ENCODE measurements at places on chromosomes 2 and 18. TPM values are rescaled to one million over a fixed set of nuclear protein-coding genes. Genes with fewer than 3 reads are reported as not detected.

The SNORC gene
- 16.5 TPM for polyA plus RNA-seq

The CNTNAP5 gene
- polyA plus RNA-seq = not detected

The TBC1D8 gene
- polyA plus RNA-seq = 43.0 TPM

The CYP27C1 gene
- polyA plus RNA-seq = 0.24 TPM

The BUB1 gene
- polyA plus RNA-seq = 20.2 TPM

The GRHL1 gene
- polyA plus RNA-seq = 2.3 TPM

The SETBP1 gene
- 5.8 TPM for polyA plus RNA-seq

The AUP1 gene
- 136 TPM for polyA plus RNA-seq

The AKAIN1 gene
- not detected for polyA plus RNA-seq

The UGT1A1 gene
- 0.38 TPM for polyA plus RNA-seq

The GALNT5 gene
- 3.8 TPM for polyA plus RNA-seq

The IL1RN gene
- 0.44 TPM for polyA plus RNA-seq

The RIT2 gene
- polyA plus RNA-seq = not detected

The MAP4K3 gene
- polyA plus RNA-seq = 9.5 TPM

The LANCL1 gene
- 21.4 TPM for polyA plus RNA-seq

The FBXO36 gene
- 1.9 TPM for polyA plus RNA-seq

The PARD6G gene
- 4.3 TPM for polyA plus RNA-seq

The LTBP1 gene
- 9.7 TPM for polyA plus RNA-seq

Measured in small intestine (tissue), 16 donors.